ENCODE measurements at places on chromosomes 2 and 18. TPM values are rescaled to one million over a fixed set of nuclear protein-coding genes. Genes with fewer than 3 reads are reported as not detected.

GRCh38 chr2:239944694-239945551, 80.2 kb downstream of the NDUFA10 start:
- no peak for DNase-seq

Gene STARD6
- 0.58 TPM for polyA plus RNA-seq

DNA sequence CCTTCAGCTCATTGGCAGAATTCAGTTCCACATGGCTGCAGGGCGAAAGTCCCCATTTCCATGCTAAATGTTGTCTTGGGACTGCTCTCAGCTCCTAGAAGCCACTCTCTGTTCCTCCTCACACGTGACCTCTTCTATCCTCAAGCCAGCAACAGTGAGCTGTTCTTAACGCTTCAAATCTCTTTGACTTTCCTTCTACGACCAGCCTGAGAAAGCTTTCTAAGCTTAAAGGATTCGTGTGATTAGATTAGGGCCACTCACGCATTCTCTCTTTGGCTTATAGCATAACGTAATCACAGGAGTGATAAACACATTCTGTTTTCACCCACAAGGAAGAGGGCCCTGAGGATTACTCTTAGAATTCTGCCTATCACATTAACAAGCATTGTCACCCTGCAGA, 29.8 kb upstream of the LAMA1 start:
- no peak for DNase-seq

Gene GKN2
- not detected for polyA plus RNA-seq

DNA sequence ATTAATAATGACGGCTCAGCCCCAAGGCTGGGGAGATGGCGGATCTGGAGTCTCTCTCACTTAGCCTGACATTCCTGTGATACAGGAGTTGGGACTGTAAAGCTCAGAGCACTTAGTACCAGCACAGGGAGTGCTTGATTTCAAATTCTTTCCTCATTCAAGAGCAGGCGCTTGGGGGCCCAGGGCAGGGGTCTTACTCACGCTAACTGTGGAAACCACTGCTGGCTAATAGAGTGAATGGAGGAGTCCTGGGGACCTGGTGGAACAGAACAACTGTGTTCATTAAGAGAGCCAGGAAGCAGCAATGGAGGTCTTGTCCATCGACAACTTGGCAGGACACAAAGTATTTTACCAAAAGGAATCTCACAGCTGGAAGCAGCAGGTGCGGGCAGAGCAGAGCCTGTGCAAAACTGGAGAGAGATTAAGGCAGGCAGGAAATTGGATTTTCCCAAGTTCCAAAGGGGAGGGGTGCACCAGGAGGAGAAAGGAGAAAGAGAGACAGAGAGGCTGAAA, 358.9 kb downstream of the TNS1 start:
- no peak for DNase-seq

Gene MC2R
- polyA plus RNA-seq: not detected

DNA sequence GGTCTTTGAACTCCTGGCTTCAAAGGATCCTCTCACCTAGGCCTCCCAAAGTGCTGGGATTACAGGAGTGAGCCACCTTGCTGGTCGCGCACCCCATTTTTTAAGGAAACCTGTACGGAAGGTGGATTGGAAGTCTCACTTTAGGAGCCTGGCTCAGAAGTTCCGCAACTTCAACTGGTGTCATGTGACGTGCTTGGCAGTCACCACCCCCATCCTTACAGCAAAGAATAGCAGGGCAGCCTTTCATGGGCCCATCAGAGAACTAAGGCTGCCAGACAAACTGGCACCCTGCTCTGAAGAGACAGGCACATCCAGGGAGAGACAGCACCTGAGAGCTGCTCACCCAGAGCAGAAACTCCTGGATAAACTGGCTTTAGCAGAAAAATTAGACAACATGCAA, 3.3 kb upstream of the SLC66A2 start:
- no peak for DNase-seq

Gene MATN3
- polyA plus RNA-seq: 3.1 TPM

DNA sequence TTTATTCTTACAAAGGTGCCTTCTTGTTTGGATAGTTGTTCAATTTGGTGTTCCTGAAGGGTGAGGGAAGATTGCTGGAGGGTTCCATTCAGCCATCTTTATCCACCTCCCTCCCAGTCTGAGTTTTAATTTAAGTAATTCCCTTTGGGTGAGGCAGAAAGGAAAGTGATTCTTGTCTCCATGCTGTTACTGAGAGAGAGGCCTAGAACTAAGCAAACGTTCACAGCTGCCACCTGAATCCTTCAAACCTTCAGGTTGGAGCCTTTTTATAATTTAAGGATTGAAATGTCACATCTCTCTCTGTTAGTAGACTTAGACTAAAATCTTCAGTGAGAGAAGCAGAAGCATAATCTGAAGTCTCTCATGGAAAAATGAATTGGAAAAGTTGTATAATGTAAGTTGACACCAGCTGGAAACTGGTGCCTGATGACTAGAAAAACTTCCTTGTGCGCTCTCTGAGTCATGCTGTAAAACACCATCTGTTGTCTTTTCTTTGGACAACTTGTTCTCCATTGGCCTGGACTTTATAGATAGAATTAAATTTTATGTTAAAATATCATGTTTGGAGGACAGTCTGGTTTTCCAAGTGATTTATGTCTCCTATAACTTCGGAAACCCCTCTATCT, 14.6 kb downstream of the STRADB start:
- no peak for DNase-seq

GRCh38 chr2:237485304-237485703, 1.7 kb upstream of the MLPH start:
- DNase-seq: no peak

Gene SCYGR4
- polyA plus RNA-seq: not detected

- DNase-seq: no peak
These were observed 14.0 kb downstream of the STRADB start for GRCh38 chr2:201465524-201465971.

DNA sequence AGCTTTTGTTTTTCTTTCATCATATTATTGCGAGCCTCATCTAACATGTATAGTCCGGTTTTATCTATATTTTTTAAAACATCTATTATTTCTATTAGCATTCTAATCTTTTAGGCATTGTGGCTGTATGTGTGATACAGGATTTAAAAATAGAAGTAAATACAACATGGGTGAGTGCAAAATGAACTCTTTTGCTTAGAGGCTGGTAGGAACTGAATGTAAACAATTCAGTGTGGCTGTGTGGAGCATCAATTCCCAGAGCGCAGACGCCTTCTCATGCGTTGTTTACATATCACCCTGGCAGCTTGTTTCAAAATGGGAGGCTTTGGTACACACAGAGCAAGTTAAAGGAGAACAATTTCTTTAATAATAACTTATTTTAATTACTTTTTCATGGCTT, 836 bp downstream of the DTNA start:
- DNase-seq: no peak

- DNase-seq: no peak
These were observed 790 bp downstream of the TMEM185B start for GRCh38 chr2:120222186-120223033.

- no peak for DNase-seq
These were observed 296.6 kb upstream of the NETO1 start for GRCh38 chr18:73164430-73164829.

- DNase-seq: no peak
These were observed 66.3 kb downstream of the SIGLEC15 start for GRCh38 chr18:45891806-45892205.

DNA sequence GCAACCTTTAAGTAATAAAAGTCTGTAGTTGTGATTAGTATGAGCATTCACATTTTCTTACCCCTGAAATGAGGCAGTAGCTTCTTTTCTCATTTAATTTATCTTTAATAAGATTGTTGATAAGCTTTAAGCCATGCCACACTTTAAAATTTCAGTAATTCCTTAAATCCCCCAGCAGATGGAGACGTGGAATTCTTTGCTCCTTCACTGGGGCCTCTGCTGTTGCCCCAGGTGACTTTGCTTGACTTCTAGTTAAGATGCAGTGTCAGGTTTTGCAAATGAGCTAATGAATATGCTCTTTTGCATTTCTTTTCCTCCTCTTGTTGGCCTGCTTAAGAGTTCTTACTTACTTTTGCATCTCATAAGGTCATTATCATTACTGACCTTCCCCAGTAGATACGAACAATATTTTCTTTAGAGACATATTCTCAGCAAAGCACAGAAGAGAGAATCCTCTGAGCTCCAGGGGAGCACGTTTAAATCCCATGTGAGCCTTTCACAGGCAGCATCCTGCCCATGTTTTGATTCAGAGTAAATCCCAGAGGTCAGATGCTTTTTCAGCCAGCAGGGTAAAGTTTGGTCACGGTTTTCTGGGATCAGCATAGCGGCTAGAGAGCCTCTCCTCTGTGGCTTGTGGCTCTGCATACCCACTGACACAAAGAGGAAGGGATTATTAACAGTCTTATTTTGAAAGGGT, 222.9 kb downstream of the PTPRM start:
- peak; percentile 24 for DNase-seq

Gene DSG1
- polyA plus RNA-seq: 0.07 TPM

- no peak for DNase-seq
These were observed 460.5 kb downstream of the ERBB4 start for GRCh38 chr2:212078103-212078502.

DNA sequence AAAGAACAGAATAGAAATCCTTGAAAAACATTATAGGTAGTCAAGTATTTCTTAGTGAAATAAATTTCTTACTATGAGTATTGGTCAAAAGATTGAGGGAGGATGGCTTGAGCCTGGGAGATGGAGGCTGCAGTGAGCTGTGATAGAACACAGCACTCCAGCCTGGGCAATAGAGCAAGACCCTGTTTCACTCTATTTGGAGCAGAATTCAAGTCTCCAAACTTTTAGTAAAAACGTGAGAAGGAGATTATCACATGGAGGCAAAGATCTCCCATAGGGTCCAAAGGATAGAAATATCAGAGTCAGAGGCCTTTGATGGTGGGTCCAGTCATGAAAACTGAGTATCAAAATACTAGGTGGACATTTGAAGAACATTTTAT, 2.4 kb upstream of the MYL12A start:
- DNase-seq: no peak

Gene PLEK
- polyA plus RNA-seq: 7.4 TPM

GRCh38 chr18:58863539-58864145, 1.0 kb upstream of the ZNF532 start:
- no peak for DNase-seq

Gene TUBA3E
- not detected for polyA plus RNA-seq

DNA sequence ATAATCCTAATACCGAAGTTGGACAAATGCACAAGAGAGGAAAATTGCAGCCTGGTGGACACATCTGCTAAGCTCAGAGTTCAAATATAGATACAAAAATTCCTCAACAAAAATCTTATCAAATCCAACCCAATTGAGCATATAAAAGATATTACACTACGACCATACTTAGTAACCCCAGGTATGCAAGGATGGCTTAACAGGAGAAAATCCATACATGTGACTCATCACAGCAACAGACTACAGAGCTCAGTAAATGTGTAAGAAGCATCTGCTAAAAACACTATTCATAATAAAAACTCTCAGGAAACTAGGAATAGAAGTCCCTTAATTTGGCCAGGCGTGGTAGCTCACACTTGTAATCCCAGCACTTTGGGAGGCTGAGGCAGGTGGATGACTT, 28.3 kb downstream of the HS6ST1 start:
- no peak for DNase-seq

GRCh38 chr2:109384308-109385271, 229.2 kb downstream of the SEPTIN10 start:
- no peak for DNase-seq

Gene PDK1
- polyA plus RNA-seq: 10.4 TPM

GRCh38 chr2:43038696-43039094, 187.7 kb downstream of the ZFP36L2 start:
- DNase-seq: no peak

DNA sequence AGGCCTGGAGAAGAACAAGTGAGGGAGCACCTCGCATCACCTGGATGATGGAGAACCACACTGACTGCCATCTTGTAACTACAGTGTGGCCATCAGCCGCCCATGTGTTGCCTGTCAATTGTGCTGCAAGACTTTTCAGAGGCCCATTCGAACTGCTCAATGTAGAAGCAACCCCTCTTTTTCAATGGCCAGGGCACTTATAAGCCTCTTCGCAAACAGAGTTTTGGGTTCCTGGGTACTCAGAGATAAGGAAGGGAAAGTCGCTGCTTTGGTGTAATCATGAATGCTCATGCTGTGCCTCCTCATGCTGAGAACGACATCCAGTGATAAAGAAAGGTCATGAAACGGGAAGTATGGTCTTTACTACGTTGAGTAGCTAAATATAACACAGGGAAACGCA, 143.9 kb upstream of the SLC39A10 start:
- no peak for DNase-seq

DNA sequence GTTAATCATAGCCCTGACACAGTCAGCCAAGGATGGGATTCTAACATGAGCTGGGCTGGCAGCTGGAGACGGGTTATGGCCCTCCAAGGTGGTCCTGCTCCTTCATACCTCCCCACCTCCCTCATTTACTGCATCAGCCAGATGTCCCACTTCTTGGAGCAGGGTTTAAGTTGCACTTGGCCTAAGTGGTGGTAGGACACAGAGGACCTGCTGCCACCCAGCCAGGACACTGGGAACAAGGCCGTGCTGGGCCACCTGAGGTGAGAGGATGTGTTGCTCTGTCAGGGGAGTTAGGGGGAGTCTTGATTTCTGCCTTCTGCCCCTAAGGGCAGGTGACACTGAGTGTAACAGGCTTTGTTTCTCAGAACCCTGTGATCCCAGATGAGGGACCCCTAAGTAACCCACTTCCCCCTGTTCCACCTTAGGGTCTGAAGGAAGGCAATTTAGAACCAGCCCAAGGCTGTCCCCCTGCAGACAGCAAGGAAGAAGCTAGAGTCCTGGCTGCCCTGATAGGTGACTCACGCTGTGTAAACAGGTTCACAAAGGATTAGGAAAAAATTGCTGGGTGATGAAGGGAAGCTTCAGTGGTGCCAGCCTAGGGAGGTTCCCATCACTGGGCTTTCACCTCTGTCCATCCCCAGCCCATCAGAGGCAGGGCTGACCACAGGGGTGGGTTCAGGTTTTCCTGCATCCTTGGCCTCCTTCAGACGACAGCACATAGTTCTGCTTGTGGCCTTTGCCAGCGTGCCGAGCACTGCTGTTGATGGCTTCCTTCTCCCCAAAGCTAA, 114.3 kb upstream of the MCFD2 start:
- DNase-seq: no peak

- no peak for DNase-seq
These were observed 181.6 kb downstream of the NYAP2 start for GRCh38 chr2:225581135-225581534.

Gene UGT1A10
- polyA plus RNA-seq: not detected

All from right renal cortex interstitium (tissue), 3 donors.